Naive thymus-derived CD8-positive, alpha-beta T cell (primary cell): ENCODE measurements at places on chromosomes 6 and 20.

- no peaks in the 10 kb centered on the region for H3K27me3 ChIP-seq
- no peaks in the 10 kb centered on the region for H3K36me3 ChIP-seq
- DNase-seq, result no peak
- peaks cover 42% of the 10 kb centered on the region for H3K4me1 ChIP-seq
- no peak overlapping the region for H3K27ac ChIP-seq
Measured at GRCh38 chr20:53681352-53682212, 87.9 kb upstream of the ZNF217 start.

DNA sequence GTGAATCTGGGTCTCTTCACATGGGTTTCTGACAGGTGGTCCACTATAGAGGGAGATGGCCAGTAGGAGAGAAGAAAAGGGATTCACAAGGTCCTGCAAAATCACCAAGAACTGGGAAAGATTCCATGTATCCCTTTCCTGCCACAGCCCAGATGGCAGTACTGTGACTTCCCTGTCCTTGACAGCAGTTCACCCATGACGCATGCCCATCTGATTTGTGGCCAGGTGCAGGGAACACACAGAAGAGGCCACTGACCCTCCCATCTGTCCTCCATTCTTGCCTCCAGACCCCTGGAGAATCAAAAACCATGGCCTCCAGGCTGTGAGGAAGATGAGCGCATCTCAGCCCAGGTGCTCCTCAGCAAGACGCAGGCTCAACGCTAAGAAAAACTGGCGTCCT lies 183.1 kb upstream of the RREB1 start:
- H3K36me3 ChIP-seq, result no peaks in the 10 kb centered on the region
- DNase-seq, result no peak
- no peak overlapping the region for H3K27ac ChIP-seq
- H3K27me3 ChIP-seq, result peaks cover 16% of the 10 kb centered on the region

DNA sequence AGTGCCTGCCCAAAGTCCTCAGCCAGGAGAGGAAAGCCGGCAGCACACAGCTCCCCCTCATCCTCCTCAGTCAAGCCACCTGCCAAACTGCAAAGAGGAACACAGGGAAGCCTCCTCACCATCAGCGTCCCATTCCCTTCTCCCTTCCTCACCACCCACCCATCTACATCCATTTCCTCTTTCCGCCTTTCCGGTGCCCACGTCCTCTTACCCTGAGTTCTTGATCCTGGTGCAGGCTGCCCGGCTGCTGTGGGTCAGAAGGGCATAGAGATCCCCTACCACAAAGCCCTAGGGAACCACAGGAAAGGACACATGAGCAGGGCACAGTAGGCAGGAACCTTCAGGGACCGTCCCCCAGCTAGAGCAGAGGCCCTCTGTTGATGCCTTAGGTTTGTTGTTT lies 6.0 kb downstream of the GNMT start:
- DNase-seq, result no peak
- H3K27me3 ChIP-seq, result peaks cover 2% of the 10 kb centered on the region
- H3K4me1 ChIP-seq, result no peaks in the 10 kb centered on the region
- no peak overlapping the region for H3K27ac ChIP-seq

GRCh38 chr6:25965058-25965457 lies 2.5 kb downstream of the TRIM38 start:
- DNase-seq, result no peak
- H3K4me1 ChIP-seq, result peaks cover 80% of the 10 kb centered on the region
- no peak overlapping the region for H3K27ac ChIP-seq
- H3K4me3 ChIP-seq, result peak overlapping the region; percentile 90
- H3K27me3 ChIP-seq, result no peaks in the 10 kb centered on the region

DNA sequence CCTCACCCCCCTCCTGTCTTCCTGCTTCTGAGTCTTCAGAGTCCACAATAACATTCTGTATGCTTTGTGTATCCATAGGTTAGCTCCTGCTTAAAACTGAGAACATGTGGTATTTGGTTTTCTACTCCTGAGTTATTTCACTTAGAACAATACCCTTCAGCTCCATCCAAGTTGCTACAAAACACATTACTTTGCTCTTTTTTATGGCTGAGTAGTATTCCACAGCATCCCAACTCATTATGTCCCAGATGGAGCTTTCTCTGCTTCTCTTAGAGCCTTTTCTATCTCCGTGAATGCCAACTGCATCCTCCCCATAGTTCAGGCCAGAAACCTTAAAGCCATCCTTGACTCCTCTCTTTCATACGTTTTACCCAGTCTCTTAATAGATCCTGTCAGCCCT lies 55.8 kb downstream of the STMND1 start:
- DNase-seq, result no peak
- no peak overlapping the region for H3K27ac ChIP-seq
- H3K4me1 ChIP-seq, result no peaks in the 10 kb centered on the region
- peaks cover 23% of the 10 kb centered on the region for H3K27me3 ChIP-seq
- H3K36me3 ChIP-seq, result no peaks in the 10 kb centered on the region

DNA sequence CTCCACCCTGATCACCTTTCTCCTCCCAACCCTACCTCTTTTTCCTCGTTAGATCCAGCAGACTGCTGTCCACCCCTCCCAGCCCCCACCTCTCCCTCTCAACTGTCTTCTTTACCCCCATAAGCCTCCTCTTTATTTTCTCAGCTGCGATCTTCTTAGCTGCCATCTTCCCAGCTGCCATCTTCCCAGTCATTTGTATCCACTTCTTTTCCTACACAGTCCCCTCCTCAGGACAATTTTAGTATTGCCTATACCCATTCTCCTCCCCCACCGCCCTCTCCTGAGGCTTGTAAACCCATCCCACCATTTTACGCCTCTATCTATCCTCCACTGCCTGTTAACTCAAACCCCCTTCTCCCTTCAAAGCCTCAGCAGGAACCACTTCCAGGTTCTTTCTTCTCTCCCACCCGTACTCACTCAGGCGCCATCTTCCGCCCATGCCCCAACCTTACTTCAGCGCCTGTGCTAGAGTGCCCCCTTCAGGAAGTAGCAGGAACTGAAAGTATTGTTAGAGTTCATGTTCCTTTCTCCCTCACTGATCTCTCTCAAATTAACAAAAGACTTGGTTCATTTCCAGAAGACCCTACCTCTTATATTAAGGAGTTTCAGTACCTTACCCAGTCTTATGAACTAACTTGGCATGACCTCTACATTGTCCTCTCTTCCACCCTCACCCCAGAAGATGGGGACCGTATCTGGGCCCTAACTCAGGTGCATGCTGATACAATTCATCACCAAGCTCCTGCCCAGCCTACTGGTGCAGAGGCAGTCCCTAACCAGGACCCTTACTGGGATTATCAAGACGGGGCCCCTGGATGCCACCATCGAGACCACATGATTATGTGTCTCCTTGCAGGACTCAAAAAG lies 236.0 kb downstream of the ADGRG6 start:
- no peak overlapping the region for H3K4me3 ChIP-seq
- H3K4me1 ChIP-seq, result no peaks in the 10 kb centered on the region
- no peak overlapping the region for H3K27ac ChIP-seq
- no peaks in the 10 kb centered on the region for H3K27me3 ChIP-seq
- H3K36me3 ChIP-seq, result peaks cover 11% of the 10 kb centered on the region
- no peak for DNase-seq
